ENCODE measurements at places on chromosomes 6 and 20. TPM values are rescaled to one million over a fixed set of nuclear protein-coding genes. Genes with fewer than 3 reads are reported as not detected.

IFT52 gene
- total RNA-seq = 14.9 TPM

RGS17 gene
- total RNA-seq = not detected

RBM24 gene
- not detected for total RNA-seq

TRIM10 gene
- total RNA-seq = 0.37 TPM

HLA-DQB2 gene
- 7.1 TPM for total RNA-seq

THBD gene
- total RNA-seq = not detected

RFX6 gene
- not detected for total RNA-seq

RSPO4 gene
- not detected for total RNA-seq

HAO1 gene
- total RNA-seq = not detected

DACT2 gene
- 0.78 TPM for total RNA-seq

TP53INP2 gene
- 2.5 TPM for total RNA-seq

SLC22A7 gene
- total RNA-seq = not detected

UBE2V1 gene
- 134 TPM for total RNA-seq

OPN5 gene
- not detected for total RNA-seq

BNIP5 gene
- not detected for total RNA-seq

ENPP4 gene
- total RNA-seq = 6.8 TPM

PLN gene
- not detected for total RNA-seq

TGM3 gene
- not detected for total RNA-seq

HLA-DQB1 gene
- total RNA-seq = 27.5 TPM

TRIM31 gene
- total RNA-seq = not detected

PERP gene
- total RNA-seq = 7.4 TPM

RBPJL gene
- total RNA-seq = 0.17 TPM

PRDM1 gene
- 108 TPM for total RNA-seq

PKIB gene
- 0.49 TPM for total RNA-seq

SRMS gene
- total RNA-seq = not detected

PTPRT gene
- not detected for total RNA-seq

PTGIS gene
- 11.7 TPM for total RNA-seq

FNDC1 gene
- total RNA-seq = not detected

PRR18 gene
- not detected for total RNA-seq

MDFI gene
- not detected for total RNA-seq

TTPAL gene
- total RNA-seq = 23.8 TPM

ENTPD6 gene
- total RNA-seq = 36.1 TPM

COX4I2 gene
- not detected for total RNA-seq

TCF19 gene
- 67.2 TPM for total RNA-seq

C20orf144 gene
- 0.29 TPM for total RNA-seq

SEL1L2 gene
- total RNA-seq = not detected

SRSF12 gene
- total RNA-seq = not detected

DXO gene
- 20.8 TPM for total RNA-seq

BFSP1 gene
- total RNA-seq = 3.3 TPM

RIPOR2 gene
- total RNA-seq = 214 TPM

EDN1 gene
- total RNA-seq = not detected

CTAGE9 gene
- not detected for total RNA-seq

BPIFB1 gene
- total RNA-seq = not detected

PRL gene
- not detected for total RNA-seq
